ENCODE measurements at places on chromosomes 2 and 18. TPM values are rescaled to one million over a fixed set of nuclear protein-coding genes. Genes with fewer than 3 reads are reported as not detected.

MOGAT1 gene
- not detected for total RNA-seq

- no peak for DNase-seq
These were observed 4.4 kb upstream of the GPR35 start for GRCh38 chr2:240620859-240621258.

GRCh38 chr2:64283641-64284361 is 139.6 kb upstream of the PELI1 start:
- no peak for DNase-seq

- peak; percentile 84 for DNase-seq
These were observed 2.1 kb upstream of the CHCHD5 start for GRCh38 chr2:112582314-112582746.

GRCh38 chr2:152370783-152371182 is 35.8 kb downstream of the FMNL2 start:
- DNase-seq, result peak; percentile 8

ELOA2 gene
- not detected for total RNA-seq

GPBAR1 gene
- 0.12 TPM for total RNA-seq

GRCh38 chr2:86072271-86072858 is 33.3 kb downstream of the POLR1A start:
- peak; percentile 69 for DNase-seq

IGFBP5 gene
- 0.26 TPM for total RNA-seq

DNA sequence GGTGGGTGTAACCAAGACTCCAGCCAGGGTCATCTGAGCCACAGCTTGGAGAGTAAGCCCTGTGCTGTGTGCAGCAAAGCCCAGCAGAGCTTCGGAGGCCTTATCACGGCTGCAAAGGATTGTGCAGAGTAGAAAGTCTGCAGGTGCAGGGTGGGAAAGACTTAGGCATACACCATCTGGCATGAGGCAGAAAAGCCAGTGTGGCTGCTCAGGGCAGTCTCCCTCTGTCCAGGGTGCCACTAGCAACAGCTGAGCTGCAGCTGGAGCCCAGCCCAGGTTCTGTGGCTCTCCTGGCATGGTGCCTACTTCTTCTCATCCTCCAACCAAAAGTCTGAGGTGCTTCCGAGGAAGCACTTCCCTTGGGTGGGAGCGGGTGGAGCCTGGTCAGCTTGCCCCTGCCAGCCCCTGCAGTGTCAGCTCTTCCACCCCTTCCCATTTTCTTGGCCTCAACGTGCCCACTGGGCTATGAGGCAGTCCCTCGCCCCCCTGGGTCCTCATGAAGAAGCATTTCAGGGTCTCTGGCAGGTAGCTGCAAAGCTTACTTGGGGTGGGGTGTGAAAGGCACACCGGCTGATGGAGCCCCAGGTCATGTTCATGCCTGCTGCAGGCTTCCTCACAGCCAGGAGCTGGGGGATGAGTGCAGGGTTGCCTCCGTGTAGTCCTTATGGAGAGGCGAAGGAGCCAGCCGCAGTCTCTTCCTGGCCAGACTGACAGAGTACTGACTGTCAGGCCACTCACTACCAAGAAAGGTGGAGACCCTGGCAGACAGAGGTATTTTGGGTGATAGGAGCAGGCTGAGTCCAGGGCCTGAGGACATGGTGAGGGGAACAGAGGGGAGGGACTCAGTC is 4.8 kb downstream of the AMER3 start:
- DNase-seq, result no peak

DNA sequence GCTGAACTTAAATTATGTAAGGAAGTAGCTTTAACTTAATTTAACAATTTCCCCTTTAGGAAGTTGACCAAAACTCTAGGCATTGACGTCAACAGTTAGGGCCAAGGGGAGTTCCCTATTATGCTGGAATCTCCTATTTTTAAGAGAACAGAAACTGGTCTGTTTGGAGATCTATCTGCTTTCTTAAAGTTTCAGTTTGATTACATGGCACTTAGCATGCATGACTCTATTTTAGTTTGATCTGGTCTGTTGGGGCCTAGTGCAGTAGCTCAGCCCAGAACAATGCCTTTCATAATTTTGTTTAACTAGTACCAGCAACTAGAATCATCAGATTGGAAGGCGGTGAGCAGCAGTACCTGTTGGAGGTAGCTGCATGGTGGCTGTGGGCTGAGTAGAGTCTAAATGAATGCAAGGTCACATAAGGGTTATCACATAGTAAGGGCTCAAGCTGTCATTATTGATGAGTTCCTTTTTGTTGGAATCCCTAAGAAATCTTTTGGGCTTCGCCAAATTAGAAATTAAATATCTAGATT is 60.5 kb upstream of the ZNG1B start:
- DNase-seq, result no peak

DNA sequence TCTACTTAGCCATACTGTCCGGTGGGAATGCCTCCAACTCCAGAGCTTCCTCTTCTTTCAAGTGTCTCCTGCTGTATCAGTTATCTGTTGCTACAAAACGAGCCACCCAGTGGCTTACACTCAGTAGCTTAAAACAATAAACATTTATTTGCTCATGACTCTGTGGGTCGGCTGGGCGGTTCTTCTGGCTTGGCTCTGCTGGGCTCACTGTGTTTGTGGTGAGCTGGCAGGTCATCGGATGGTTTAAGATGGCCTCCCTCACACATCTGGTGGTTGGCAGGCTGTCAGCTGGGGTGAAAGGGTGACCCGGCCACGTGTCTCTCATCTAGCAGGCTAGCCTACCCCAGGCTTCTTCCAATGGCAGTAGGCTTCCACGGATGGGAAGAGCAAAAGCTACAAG is 122.4 kb upstream of the SLC1A4 start:
- DNase-seq, result peak; percentile 93

ANKRD30B gene
- total RNA-seq, result not detected

Data from Caki2 (cell line).